Stimulated activated CD8-positive, alpha-beta memory T cell treated with anti-CD3 and anti-CD28 coated beads, Interleukin-4, amount 100 ng/mL, for 1 hour (primary cell): ENCODE measurements at places on chromosomes 5 and 9.
A peak's percentile ranks its signal among the peaks of the same experiment; 100 is the strongest.

GRCh38 chr9:134178768-134179551 is 14.6 kb upstream of the RNU6ATAC start:
- DNase-seq = no peak

- DNase-seq = no peak
Observed at GRCh38 chr5:150487199-150488061, 20.5 kb upstream of the NDST1 start.

DNA sequence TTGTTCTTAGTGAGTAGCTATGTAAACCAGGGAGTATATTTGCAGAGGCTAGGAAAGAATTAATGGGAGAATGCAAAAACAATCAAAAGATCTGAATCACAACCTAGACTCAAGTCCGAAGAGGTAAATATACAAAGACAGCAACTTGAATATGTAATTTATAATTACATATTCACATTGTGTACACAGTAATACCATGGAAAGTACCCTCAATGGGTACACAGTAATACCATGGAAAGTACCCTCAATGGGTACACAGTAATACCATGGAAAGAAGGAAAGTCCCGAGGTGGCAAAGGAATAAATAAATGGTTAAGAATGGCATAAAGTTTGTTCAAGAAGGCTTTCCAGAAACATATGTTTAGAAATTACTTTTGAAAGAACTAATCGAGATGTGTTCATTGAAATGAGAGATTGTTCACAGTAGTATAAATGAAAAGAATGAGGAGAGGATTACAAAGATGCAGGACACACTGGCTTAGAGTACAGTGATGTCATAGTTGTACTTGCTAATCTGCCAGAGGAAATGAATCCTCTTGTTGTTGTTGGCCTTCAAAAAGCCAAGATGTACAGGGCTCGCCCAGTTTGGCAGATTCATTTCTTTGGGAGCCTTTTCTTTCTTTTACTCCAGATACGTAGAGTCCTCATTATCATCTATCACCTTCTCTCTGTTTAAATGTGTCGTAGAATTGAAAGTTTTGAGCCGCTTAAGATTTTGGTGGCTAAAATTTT is 116.0 kb downstream of the UNC13B start:
- no peak for DNase-seq

DNA sequence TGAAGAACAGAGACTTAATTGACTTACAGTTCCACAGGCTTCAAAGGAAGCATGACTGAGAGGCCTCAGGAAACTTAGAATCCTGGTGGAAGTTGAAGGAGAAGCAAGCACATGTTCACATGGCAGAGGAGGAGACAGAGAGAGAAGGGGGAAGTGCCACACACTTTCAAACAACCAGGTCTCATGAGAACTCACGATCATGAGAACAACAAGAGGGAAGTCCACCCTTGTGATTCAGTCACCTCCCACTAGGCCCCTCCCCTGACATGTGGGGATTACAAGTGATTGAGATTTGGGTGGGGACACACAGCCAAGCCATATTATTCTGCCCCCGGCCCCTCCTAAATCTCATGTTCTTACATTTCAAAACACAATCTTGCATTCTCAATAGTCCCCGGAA is 19.5 kb downstream of the NR3C1 start:
- DNase-seq = no peak

DNA sequence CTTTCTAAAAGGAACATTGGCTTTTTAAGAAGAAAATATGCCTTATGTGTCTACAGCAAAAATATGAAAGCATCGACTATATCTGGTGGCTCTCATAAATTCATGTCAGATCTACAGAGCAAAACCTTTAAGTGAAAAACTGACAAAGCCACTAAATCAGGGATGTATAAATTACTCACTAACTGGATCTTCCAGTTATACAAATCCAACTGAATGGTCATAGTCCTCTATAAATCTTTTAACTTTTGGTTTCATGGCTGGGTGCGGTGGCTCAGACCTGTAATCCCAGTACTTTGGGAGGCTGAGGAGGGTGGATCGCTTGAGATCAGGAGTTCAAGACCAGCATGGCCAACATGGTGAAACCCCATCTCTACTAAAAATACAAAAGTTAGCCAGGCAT is 29.2 kb upstream of the GZMA start:
- DNase-seq = no peak

DNA sequence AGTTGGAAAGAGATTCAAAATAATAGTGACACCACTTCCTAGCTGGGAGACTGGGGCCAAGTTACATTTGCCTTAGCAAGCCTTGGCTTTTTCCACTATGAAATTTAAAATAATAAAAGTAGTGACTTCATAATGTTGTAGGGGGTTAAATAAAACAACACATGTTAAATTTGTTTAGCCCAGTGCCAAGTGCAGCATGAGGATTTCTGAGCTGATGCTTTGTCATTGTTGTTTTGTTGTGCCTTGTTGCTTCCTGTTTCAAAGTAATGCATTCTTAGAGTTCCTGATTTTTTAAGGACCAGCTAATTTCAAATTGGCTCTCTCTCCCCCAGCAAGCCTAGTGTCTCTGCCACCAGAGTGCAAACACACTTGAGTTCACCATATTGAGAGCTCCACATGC is 270.7 kb upstream of the PAPPA start:
- DNase-seq = no peak

- no peak for DNase-seq
Observed at GRCh38 chr5:122102825-122103224, 24.8 kb upstream of the LOX start.

GRCh38 chr5:116178925-116179324 is 94.1 kb downstream of the COMMD10 start:
- DNase-seq = no peak

DNA sequence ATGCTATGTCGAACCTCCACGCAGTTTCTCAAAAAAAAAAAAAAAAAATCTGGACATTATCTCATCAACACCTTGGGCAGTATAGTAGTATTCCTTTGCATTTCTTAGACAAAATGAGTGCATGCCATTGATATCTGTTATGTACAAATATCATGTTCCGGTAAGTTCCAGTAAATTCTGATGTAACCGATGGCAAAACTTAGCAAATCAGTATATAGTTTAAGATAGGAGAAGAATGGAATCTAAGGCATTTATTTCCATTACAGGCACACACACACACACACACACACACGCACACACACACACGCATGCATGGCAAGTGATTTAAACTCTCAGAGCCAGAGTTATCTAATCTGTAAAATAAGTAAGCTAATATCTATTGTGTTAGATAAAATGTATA is 356.5 kb upstream of the TUSC1 start:
- no peak for DNase-seq

DNA sequence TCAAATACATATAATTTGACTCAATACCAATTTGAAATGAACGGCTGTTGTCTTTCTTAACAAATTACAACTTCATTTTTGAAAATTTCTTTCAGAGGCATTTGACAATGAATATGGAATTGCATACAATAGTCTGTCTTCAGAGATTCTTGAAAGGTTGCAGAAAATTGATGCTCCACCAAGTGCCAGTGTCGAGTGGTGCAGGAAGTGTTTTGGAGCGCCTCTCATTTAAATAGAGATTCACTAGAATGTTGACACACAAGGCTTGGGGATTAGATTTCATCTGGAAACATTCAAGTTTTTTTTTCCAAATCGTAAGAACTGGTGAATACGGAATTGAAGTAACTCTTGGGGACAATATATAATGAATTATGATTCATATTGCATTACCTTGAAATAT is 8.1 kb downstream of the RPS6 start:
- DNase-seq = no peak

- DNase-seq = no peak
Observed at GRCh38 chr5:60529001-60529400, 171.0 kb downstream of the DEPDC1B start.

GRCh38 chr9:15373881-15374280 is 48.8 kb upstream of the SNAPC3 start:
- no peak for DNase-seq

DNA sequence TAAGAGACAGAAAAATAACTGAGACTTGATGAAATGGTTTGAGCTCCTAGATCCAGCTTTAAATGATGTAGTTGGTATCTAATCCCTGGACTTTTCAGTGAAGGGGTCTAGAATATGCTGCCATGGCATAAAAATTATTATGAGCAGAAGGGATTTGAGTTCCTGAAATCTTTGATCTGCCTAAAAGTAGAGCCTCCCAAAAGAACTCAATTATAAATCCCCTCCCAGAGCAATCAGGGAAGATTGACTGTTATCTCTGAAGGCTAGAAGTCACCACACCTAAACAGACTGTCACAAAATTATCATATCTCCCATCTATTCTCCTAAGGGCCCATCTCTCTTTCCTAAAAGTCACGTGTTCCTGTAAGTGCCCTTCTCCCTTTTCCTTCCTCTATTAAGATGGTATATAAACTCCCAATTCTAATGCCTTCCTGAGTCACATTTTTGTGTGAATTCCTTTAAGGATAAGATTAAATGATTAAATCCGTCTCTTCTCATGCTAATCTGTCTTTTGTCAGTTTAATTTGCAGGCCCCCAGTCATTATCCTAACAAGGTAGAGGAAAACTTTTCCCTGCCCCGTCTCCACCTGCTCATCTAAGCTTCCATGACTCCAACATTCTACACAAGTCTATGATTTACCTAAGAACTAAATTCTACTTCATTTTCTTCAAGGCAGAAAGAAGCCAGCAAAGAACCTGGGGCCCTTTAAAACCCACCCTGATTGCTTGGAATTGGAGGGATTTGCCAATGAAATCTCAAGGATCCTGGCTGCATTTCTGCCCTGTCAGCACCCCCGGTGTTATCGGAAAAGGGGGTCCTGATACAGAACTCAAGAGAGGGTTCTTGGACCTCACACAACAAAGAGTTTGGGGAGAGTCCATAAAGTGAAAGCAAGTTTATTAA is 47.1 kb upstream of the PWWP2A start:
- no peak for DNase-seq

- DNase-seq = peak; percentile 84
Observed at GRCh38 chr9:126704892-126705766, 91.4 kb downstream of the LMX1B start.

- DNase-seq = no peak
Observed at GRCh38 chr5:98781964-98782363, 8.5 kb downstream of the RGMB start.

DNA sequence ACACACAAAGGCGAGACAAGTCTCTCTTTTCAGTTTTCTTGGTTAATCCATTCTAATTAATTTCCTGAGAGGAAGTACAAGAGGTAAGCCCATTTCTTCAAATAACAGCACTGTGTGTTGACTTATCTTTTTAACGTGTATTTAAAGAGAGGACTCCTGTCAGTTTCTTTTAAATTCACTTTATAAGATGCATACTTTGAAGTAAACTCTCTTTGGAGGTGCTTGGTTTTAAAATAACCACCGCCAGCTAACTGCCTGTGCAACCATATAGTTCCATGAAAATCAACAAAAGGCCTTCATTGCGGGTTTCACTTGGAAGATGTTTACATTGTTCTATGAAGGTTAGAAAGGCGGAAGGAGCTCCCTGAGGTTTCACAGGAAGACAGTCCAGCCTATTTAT is 13.1 kb upstream of the SERINC5 start:
- DNase-seq = no peak

- no peak for DNase-seq
Observed at GRCh38 chr5:9339206-9339818, 206.6 kb downstream of the SEMA5A start.

GRCh38 chr9:93265972-93266371 is 82.0 kb downstream of the WNK2 start:
- DNase-seq = no peak

DNA sequence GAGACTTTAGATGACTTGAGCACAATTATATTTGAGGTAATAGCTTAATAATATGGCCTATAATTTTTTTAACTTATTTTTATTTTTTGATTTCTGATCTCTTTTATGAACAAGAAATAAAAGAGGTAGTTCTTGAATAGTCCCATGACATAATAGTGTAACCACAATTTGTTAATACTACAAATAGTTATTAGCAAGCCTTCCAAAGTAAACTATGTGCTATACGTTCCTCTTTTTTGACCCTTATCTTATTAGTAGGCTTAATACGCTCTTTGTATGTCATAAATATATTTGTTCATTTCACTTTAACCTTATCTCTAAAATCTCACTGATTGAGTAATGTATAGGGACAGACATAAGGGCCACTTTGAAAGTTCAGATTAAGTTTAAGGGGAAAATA is 78.7 kb upstream of the NR4A3 start:
- no peak for DNase-seq

DNA sequence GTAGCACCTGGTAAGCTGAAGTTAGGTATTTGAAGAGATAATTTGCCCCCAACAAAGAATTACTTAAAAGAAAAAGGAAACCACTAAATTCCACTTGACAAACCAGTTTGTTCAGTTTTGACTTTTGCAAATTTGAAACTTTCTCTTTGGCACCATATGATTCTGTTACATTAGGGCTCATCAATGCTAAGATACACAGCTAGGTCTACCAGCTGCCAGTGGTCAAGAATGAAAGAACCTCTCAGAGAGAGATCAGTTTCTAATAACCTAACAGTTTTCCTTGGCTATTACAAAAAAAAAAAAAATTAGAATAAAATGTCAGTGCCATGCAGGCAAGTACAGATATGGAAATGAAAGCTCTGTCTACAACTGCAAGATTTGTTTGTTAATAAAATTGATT is 92.3 kb downstream of the CAAP1 start:
- DNase-seq = no peak

GRCh38 chr5:157944938-157945337 is 86.0 kb upstream of the CLINT1 start:
- DNase-seq = no peak

DNA sequence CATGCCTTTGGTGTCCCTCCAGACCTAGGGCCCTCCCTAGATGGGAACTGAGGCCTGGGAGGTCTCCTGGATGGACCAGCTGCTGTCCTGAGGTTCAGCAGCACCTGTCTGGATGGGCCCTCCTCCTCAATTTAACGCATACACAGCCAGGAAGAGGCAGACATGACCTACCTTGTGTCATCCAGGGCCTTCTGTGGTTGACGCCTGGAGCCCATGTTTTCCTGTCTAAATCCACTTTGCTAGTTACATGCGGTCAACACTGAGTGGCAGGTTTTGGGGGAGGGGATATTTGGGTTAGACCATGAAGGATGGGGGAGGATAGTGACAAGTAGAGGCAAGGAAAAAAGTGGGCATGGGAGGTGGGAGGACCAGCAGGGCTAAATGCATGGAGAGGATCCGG is 3.1 kb upstream of the STC2 start:
- no peak for DNase-seq

DNA sequence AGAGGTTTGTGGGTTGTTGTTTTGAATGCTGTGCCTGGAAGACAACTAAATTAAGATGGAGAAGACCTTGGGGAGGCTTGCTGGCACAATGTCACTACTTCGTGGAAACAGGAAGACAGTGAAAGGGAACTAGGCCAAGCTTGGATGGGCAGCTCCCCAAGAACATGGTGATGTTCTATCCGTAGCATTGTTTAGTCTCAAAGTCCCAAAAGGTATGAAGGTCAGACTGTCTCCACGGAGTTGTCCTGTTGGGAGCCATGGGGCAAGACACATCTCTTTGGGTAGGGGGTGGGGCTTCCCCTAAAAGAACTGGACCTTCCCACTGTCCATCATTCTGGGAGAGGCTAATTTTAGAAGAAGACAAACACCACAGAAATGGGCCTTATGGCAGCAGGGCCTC is 140.5 kb downstream of the ENTREP1 start:
- DNase-seq = no peak

DNA sequence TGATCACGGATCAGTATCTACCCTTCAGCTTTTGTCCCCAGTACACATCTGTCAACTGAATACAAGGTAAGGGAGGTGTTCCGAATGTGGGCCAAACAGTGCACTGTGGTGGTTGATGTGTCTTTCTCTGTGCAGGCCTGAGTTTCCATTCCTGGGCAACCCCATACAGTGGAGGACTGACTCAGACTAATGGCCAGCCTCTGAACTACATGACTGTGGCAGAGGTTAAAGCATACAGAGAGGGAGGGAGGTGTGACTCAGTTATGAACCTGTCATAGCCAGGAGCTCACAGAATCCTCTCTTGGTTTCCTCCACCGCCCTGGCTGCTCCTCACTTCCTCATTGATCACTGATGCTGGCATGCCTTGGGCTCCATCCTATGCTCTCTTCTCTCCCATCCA is 136.4 kb upstream of the TAS2R1 start:
- no peak for DNase-seq
